Bladder microvascular endothelial cell (primary cell): ENCODE measurements at places on chromosomes 5 and 9. TPM values are rescaled to one million over a fixed set of nuclear protein-coding genes. Genes with fewer than 3 reads are reported as not detected.

ASS1 gene
- 6.5 and 42.4 TPM in 2 replicates for total RNA-seq

HAVCR2 gene
- 0.06 TPM in 1 of 2 replicates, not detected in the other for total RNA-seq

MYMK gene
- total RNA-seq = not detected in 2 replicates

PCDHGA8 gene
- 0.65 and 3.0 TPM in 2 replicates for total RNA-seq
